ENCODE measurements at places on chromosomes 6 and 20. TPM values are rescaled to one million over a fixed set of nuclear protein-coding genes. Genes with fewer than 3 reads are reported as not detected.

DNA sequence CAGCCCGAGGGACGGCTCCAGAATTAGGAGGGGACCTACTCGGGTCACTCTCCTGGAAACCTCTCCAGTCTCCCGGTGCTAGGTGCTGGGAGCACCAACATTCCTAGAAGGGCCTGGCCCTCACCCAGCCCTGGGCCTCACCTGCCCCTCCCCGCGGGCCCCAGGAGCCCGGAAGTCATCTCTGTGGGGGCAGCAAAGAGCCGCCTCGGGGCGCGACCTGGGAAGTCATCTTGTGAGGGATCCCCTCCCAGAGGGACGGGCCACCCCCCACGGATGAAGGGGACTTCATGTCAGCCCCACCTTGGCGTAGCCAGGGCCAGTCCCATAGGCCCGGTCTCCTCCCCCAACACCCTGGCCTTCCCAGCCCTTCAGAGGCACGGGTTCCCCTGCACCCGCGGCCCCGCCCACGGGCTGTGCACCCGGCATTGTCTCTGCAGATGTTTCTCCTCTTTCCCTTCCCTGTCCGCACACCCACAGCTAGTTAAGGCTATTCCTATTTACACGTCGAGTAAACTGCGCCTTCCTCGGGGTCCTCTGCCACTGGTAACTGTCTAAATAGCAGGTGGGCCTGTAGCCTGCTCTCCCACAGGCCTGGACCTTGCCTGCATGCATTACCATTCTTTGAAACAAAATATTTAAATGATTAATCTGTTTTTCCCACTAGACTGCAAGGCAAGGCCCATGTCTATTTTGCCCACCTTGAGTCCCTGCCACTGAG is 896 bp upstream of the RNASET2 start:
- DNase-seq: no peak

GRCh38 chr6:73579851-73580246 is 59.0 kb upstream of the EEF1A1 start:
- peak; percentile 24 for DNase-seq

The ADGB gene
- not detected for polyA plus RNA-seq

GRCh38 chr6:134934793-134935485 is 15.0 kb downstream of the ALDH8A1 start:
- DNase-seq: no peak

- DNase-seq: no peak
Measured at GRCh38 chr20:11246251-11246775, 572.5 kb upstream of the JAG1 start.

DNA sequence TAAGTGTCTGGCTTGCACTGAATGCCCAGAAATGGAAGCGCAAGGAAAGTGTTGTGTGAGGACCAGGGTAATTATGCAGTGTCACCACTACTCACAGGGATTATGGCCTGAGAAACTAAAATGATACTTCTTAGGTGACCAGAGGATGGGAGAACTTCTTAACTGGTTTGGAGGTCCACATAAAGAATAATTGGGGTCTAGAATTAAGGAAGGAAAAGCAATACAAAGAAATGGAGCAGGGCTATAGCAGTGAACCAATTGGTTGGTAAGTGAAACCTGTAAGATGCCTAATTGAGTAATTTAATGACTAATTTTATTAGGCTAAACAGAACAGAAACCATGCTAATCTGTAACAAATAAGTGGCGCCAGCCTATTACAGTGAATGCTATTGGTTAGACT is 5.3 kb downstream of the TSPYL4 start:
- no peak for DNase-seq

DNA sequence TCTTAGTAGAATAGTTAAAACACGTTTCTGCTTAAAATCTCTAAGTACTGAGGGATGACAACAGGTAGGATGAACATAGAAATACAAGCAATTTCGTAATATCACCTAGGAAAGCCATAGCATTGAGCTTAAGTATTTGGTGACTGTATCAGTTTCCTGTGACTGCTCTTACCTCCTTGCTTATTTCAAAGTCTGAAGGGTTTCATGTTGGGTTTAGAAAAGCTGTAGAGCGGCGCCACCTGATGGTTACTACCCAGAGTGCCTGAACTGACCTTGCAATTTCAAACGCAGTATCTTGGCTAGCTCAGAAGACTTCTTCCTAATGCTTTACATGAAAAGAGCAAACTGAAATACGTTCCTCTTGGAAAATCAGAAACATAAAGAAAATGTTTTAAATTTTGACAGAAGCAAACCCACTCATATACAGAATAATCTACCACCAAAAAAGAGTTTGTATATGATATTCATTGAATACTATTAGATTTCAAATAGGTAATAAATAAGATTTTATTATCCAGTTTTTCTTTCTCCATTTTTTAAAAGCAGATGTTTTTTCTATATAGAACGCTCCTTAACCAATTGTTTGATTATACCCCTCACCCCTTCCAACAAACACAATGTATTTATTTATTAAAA is 82.3 kb upstream of the RIPOR2 start:
- peak; percentile 18 for DNase-seq

The KCNG1 gene
- 0.35 TPM for polyA plus RNA-seq

The LAMP5 gene
- polyA plus RNA-seq: not detected

DNA sequence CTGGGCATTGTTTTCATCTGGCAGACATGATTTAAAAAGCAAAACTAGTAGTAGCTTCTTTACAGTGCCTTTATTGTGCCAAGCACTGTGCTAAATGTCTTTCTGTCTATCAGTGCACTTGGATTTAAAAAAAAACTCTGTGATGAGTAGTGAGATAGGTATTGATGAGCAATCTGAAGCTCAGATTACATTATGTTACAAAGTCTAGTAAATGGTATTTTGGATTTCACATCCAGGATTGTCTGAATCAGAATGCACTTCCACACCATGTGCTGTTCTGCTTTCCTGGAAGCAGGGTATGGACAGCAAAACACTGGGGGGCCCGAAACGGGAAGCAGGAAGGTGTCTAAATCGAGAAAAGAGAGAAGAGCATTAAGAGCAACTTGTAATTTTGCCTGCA is 103.4 kb upstream of the CCN2 start:
- no peak for DNase-seq

- DNase-seq: no peak
Measured at GRCh38 chr6:7134999-7135745, 27.4 kb downstream of the RREB1 start.

- peak; percentile 62 for DNase-seq
Measured at GRCh38 chr20:63258781-63259180, 4.5 kb upstream of the NKAIN4 start.

- peak; percentile 7 for DNase-seq
Measured at GRCh38 chr20:34834459-34834893, 9.0 kb upstream of the NCOA6 start.

DNA sequence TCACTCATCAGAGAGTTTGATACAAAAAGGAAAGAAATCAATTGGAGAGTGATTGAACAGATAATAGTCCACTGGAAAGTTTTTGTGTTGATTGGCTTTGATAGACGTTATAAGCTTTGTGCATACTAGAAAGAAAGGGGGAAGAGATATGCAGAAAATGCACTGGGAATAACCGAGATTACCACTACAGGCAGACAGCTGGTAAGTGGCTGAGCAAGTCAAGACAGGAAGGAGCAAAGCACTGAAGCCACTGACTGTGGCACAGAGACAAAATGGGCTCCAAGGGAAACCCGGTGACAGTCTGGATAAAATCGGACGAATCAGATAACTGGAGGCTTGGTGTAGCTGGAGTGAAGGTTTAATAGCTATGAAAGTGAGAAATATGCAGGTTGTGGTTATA is 209.0 kb downstream of the SIM1 start:
- DNase-seq: no peak

The MOXD1 gene
- 2.3 TPM for polyA plus RNA-seq

- no peak for DNase-seq
Measured at GRCh38 chr6:44473393-44474189, 86.1 kb downstream of the CDC5L start.

DNA sequence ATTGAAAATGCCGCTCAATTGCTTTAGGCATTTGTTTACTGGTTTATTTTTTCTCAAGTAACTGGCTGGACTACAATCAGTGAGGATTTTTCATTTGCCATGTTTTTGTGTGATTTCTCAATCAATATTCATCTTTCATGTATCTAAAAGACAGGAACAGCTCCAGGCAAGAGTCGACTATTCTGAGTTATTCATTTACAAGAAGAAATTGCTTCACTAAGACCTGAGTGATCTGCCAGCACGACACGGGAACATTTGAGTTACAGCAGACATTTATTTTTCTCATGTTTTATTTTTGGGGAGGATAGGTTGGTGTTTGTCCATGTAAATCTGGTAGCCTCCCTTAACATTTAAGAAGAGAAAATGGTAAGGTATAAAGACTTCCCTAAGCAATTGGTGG is 124.1 kb downstream of the CBLN4 start:
- no peak for DNase-seq

DNA sequence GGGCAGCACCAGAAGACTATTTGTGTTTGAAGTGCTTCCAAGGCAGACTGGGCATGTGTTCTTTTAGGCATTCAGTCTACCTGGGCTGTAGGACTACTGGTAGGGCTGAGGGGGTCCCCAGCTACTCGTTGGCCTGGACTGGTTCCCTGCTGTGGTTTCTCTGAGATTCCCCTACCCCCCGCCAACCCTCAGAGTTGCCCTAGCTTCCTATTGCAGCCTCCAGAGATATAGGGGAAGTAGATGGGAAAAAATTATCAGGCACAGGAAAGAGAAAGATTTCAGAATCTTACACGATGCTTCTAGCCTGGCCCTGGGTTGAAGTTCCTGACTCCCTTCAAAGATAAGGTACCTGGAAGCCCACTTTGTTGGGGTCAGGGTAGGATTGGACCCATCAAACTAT is 22.5 kb downstream of the BRPF3 start:
- no peak for DNase-seq

DNA sequence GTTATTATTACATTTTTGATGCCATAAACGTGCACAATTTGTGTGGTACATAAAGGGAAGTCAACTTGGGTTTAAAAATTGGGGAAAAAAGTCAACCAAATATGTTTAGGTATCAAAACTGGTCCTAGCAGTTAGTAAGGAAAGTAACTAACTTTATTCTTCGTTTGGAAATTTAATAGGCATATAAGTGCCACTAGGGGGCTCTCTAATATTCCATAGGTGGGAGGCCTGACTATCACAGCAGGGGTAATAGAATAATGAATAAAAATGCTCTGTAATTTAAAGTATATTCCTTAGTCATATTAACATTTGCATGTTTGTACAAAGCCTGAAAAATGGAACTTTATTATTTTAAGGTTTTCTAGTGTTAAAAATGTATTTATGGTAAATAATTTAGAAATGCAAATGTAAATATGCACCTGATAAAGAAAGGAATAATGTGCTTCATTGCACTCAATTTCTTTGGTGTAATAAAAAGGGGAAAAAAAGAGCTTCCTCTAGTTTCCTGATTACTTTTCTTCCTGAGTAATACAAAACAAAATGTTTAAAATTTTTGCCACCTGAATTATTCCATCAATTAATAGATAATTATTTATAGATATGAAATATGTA is 125.7 kb upstream of the HDAC2 start:
- DNase-seq: peak; percentile 38

GRCh38 chr6:93293872-93294271 is 125.5 kb downstream of the EPHA7 start:
- no peak for DNase-seq

- no peak for DNase-seq
Measured at GRCh38 chr20:54294094-54294493, 86.2 kb downstream of the PFDN4 start.

DNA sequence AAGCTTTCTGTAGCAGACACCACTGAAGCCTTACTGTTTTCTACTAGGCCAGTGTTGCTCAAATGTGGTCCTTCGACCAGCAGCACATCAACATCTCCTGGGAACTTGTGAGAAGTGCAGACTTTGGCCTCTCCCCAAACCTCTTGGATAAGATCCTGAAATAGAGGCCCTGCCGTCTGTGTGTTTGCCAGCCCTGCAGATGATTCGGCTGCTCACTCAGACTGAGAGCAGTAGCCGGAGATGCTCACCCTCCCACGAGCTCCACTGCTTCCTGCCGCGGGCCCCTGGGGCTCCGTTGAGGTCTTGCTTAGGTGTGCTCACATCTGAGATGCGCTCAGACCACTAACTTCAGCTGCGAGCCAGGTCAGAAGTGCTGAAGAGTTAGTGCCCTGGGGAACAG is 129.5 kb upstream of the SSTR4 start:
- DNase-seq: peak; percentile 75

DNA sequence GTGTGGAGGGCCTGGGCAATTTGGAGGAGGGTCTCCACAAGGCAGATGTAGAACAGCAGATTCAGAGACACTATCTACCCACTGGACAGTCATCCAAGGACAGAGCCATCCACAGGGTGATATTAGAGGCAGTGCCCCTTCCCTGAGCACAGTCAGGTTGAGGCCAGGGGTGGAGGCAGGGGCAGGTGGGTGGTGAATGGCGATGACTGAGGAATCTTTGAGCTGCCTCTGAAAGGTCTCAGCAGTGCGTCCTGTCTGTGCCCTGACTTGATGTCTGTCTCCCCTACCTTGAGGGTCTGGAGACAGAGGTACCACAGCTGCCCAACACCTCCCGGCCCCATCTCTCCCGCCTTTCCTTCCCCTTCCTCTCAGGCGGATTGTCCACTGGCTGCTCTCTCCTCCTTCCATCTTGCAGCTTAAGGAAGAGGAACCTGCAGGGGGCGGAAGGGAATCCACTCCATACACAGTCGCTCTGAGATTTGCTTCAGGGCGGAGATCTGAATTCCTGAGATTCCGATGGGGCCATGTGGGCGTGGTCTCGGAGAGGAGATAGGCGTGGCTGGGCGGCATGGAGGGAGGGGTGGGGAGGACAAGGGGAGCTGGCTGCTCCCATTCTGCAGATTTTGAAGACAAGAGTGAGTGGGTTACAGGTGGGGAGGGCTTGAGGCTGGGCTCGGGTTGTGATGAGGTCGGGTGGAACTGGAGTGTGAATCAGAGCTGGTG is 1.7 kb downstream of the MUCL3 start:
- no peak for DNase-seq

- no peak for DNase-seq
Measured at GRCh38 chr20:57558614-57559288, 2.2 kb upstream of the PCK1 start.

- no peak for DNase-seq
Measured at GRCh38 chr20:33239979-33240736, 4.4 kb downstream of the BPIFA1 start.

- no peak for DNase-seq
Measured at GRCh38 chr6:66675906-66676305, 968.9 kb upstream of the EYS start.

The CD109 gene
- polyA plus RNA-seq: 12.3 TPM

DNA sequence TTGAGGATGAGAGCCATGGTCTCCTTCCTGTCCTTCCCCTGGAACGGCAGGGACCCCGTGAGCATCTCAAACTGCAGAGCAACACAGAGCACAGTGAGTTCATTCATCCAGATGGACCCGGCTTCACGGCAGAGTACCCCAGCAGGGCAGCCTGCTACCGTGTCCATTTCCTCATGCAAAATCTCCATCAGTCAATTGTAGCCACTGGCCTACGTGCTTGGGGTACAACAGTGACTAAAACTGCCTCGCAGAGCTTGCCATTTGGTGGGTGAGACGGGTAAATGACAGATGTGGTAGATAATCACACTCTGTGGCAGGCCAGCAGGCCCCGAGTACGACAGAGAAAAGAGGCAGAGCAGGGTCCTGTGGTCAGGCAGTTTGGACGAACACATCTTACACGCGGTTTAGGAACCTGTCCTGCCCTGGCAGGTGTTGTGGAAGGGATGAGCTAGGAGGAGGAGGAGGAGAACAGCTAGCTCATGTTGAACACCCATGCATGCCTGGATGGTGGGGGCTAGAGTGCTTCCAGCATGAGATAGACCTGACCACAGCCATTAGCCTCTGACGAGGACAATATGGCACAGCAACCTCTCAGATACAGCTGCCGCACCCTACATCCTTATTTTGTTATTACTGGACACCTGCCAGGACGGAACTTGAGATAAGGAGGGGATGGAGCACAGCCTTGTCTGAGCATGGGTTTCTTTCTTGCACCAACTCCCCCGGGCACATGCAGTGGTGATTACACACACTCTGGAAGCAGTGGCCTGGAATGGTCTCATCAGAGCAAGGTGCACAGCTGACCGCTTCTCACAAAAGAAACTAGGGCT is 95.6 kb downstream of the RAMACL start:
- DNase-seq: no peak
